ENCODE measurements at places on chromosomes 5 and 9.
A peak's percentile ranks its signal among the peaks of the same experiment; 100 is the strongest.

- DNase-seq, result no peak
- no peaks in the 10 kb centered on the region for H3K36me3 ChIP-seq
- no peak overlapping the region for H3K4me3 ChIP-seq
- H3K27me3 ChIP-seq, result no peaks in the 10 kb centered on the region
Observed at GRCh38 chr9:132014218-132014805, 65.4 kb downstream of the MED27 start.

- no peak for DNase-seq
- H3K27me3 ChIP-seq, result no peaks in the 10 kb centered on the region
- no peaks in the 10 kb centered on the region for H3K36me3 ChIP-seq
- no peak overlapping the region for H3K27ac ChIP-seq
Observed at GRCh38 chr9:20472342-20473045, 149.8 kb downstream of the MLLT3 start.

DNA sequence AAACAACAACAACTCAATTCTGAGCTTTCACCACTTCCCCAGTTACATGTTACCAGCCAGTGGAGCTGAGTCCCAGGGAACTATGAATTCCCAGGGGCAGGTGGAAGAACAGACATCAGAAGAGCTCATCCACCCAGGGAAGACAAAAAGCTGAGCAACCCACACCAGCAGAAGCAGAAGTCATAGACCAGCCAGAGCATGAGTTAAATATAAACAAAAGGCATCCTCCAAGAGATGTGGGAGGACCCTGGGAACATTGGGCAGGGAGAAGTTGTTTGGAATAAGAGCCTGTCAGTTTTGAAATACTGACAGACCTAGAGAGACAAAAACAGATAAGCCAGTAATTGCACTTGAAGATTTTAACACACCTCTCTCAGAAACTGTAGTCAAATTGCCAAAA is 102.3 kb upstream of the LMX1B start:
- H3K36me3 ChIP-seq, result no peaks in the 10 kb centered on the region
- H3K4me1 ChIP-seq, result peaks cover 8% of the 10 kb centered on the region
- no peak overlapping the region for H3K4me3 ChIP-seq
- no peak overlapping the region for H3K27ac ChIP-seq
- no peak for DNase-seq

GRCh38 chr5:138468133-138468965 is 3.1 kb downstream of the EGR1 start:
- peaks cover 15% of the 10 kb centered on the region for H3K36me3 ChIP-seq
- H3K27ac ChIP-seq, result no peak overlapping the region
- H3K4me3 ChIP-seq, result peak overlapping the region; percentile 48
- H3K4me1 ChIP-seq, result peaks cover 16% of the 10 kb centered on the region
- no peaks in the 10 kb centered on the region for H3K27me3 ChIP-seq

GRCh38 chr5:61327760-61328753 is 4.0 kb upstream of the ZSWIM6 start:
- no peaks in the 10 kb centered on the region for H3K36me3 ChIP-seq
- H3K4me3 ChIP-seq, result no peak overlapping the region
- no peak for DNase-seq
- no peak overlapping the region for H3K27ac ChIP-seq

- no peaks in the 10 kb centered on the region for H3K4me1 ChIP-seq
- H3K27me3 ChIP-seq, result no peaks in the 10 kb centered on the region
- no peak overlapping the region for H3K27ac ChIP-seq
- H3K4me3 ChIP-seq, result no peak overlapping the region
- DNase-seq, result no peak
Observed at GRCh38 chr5:56244627-56245026, 11.5 kb upstream of the ANKRD55 start.

GRCh38 chr9:137294681-137295237 is 7.3 kb downstream of the NRARP start:
- peak; percentile 41 for DNase-seq
- H3K27me3 ChIP-seq, result no peaks in the 10 kb centered on the region
- H3K27ac ChIP-seq, result no peak overlapping the region
- no peak overlapping the region for H3K4me3 ChIP-seq
- no peaks in the 10 kb centered on the region for H3K36me3 ChIP-seq

- H3K27me3 ChIP-seq, result no peaks in the 10 kb centered on the region
- DNase-seq, result no peak
- H3K4me1 ChIP-seq, result no peaks in the 10 kb centered on the region
- no peak overlapping the region for H3K4me3 ChIP-seq
- H3K36me3 ChIP-seq, result no peaks in the 10 kb centered on the region
Observed at GRCh38 chr5:38191693-38192092, 66.7 kb upstream of the EGFLAM start.

DNA sequence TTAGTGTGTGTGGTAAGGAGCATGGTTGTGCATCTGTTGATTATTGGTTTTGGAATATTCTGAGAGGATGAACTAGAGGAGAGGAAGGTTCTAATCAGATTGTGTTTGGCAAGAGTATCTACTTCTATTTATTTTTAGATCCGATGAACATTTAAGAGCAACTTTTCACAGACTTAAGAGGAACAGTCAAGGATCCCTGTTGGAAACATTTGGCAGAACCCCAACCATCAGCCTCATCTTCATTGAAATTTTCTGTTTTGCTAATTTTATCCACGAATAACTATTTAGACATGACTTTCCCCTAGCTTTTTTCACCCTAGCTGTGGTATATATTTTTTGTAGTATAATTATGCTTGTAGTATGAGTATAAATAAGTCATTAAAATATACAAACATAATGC is 868.5 kb downstream of the MAT2B start:
- DNase-seq, result peak; percentile 19
- H3K27me3 ChIP-seq, result no peaks in the 10 kb centered on the region
- no peak overlapping the region for H3K27ac ChIP-seq
- H3K4me1 ChIP-seq, result peaks cover 6% of the 10 kb centered on the region

DNA sequence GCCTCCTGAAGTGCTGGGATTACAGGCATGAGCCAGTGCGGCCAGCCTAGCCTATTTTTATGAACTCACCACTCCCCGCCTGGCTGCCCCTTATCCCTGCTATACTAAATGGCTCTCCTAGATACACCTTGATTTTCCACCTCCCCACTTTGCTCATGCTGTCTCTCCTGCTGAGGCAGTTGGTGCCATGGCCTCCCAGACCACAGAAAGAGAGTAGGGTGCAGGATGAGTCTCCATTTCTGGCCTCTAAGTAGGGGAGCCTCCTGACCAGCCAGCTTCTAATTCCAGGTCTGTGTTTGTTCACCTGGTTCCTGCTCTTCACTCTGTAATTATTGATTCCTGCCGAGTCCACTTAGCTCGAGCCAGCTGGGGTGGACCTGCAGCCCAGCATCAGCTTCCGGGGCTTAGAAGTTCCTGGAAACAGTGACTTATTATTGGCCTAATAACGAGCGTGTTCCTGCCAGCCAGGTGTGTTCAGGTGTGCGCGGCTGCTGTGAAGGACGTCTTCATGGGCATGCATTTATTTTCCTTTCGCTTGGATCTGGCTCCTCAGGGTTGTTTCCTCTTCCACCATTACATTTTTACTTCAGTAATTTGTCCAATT is 34.0 kb downstream of the ZNF618 start:
- H3K4me1 ChIP-seq, result peaks cover 28% of the 10 kb centered on the region
- no peaks in the 10 kb centered on the region for H3K36me3 ChIP-seq
- no peak overlapping the region for H3K4me3 ChIP-seq
- no peak for DNase-seq
- no peaks in the 10 kb centered on the region for H3K27me3 ChIP-seq

- no peak overlapping the region for H3K27ac ChIP-seq
- no peak overlapping the region for H3K4me3 ChIP-seq
- no peak for DNase-seq
- no peaks in the 10 kb centered on the region for H3K27me3 ChIP-seq
Observed at GRCh38 chr9:32334916-32335895, 49.2 kb upstream of the ACO1 start.

GRCh38 chr5:137636099-137636498 is 99.8 kb downstream of the KLHL3 start:
- no peak overlapping the region for H3K4me3 ChIP-seq
- no peak for DNase-seq
- H3K36me3 ChIP-seq, result no peaks in the 10 kb centered on the region
- H3K27me3 ChIP-seq, result no peaks in the 10 kb centered on the region

- no peak overlapping the region for H3K27ac ChIP-seq
- DNase-seq, result no peak
- H3K4me1 ChIP-seq, result no peaks in the 10 kb centered on the region
- no peaks in the 10 kb centered on the region for H3K36me3 ChIP-seq
- H3K27me3 ChIP-seq, result no peaks in the 10 kb centered on the region
Observed at GRCh38 chr5:123647066-123647465, 135.1 kb downstream of the CSNK1G3 start.

GRCh38 chr9:34510497-34511468 is 12.0 kb downstream of the ENHO start:
- H3K36me3 ChIP-seq, result no peaks in the 10 kb centered on the region
- no peaks in the 10 kb centered on the region for H3K27me3 ChIP-seq
- no peaks in the 10 kb centered on the region for H3K4me1 ChIP-seq
- H3K4me3 ChIP-seq, result no peak overlapping the region
- DNase-seq, result no peak

DNA sequence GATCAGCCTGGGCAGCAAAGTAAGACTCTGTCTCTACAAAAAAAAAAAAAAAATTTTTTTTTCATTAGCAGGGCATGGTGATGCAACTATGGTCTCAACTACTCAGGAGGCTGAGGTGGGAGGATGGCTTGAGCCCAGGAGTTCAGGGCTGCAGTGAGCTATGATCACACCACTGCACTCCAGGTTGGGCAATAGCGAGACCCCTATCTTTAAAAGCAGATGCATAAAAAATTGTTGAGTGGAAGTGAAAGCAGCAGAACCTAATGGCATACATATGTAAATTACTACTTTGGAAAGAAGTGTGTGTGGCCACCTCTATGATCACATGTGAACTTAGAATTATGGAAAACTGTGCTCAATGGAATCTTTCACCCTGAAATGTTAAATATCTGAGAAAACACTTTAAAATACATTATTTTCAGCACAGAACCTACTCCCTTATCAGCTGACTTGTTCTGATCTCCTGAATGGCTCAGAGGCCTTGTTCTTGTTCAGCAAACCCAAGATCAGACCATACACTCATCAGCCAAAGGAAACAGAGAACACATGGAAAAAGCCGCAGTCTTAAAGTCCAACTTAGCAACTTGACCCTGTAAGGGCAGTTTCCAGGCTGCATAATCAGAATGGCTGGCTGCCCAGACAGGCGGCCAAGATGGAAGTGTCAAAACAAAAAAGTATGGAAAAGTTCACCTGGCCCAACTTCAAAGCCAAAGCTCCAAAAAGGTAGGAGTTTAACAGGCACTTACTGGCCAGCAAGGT is 56.5 kb downstream of the SIL1 start:
- peak overlapping the region; percentile 66 for H3K27ac ChIP-seq
- H3K27me3 ChIP-seq, result no peaks in the 10 kb centered on the region
- H3K4me1 ChIP-seq, result peaks cover 61% of the 10 kb centered on the region
- H3K36me3 ChIP-seq, result no peaks in the 10 kb centered on the region
- no peak overlapping the region for H3K4me3 ChIP-seq
- DNase-seq, result peak; percentile 89

DNA sequence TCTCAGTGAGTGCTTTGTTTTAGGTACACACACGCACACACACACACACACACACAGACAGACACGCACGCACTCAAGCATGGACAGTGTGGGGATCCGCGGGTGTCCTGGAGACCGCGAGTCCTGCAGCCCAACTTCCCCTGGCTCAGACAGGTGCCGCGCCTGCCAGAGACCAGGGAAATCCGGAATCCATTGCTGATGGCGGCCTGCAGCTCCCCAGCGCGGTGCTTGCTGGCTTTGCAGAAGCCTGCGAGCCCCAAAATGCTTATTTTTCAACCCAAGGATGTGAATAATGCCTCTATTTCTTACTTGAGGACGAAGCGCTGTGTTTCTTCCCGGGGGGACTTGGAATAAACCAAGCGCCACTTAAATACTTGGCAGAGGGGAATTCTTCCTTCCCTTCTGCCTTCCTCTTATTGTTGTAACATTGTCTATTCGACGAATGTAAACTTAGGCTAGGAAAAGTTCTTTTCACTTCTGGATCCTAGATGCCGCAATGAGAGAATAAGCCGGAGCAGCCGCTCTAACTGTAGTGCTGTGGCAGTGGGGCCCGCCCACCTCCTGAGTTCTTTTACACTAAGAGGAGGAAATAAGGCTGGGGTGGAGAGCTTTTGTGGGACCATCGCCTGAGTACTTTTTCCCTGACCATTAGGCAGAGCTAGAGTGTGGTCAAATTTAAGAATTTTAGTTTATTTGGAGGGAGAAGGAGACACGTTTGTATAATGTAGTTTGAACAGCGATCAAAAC is 802 bp downstream of the ITGA2 start:
- H3K36me3 ChIP-seq, result no peaks in the 10 kb centered on the region
- peak overlapping the region; percentile 64 for H3K4me3 ChIP-seq
- no peak overlapping the region for H3K27ac ChIP-seq
- DNase-seq, result peak; percentile 56
- H3K27me3 ChIP-seq, result no peaks in the 10 kb centered on the region

DNA sequence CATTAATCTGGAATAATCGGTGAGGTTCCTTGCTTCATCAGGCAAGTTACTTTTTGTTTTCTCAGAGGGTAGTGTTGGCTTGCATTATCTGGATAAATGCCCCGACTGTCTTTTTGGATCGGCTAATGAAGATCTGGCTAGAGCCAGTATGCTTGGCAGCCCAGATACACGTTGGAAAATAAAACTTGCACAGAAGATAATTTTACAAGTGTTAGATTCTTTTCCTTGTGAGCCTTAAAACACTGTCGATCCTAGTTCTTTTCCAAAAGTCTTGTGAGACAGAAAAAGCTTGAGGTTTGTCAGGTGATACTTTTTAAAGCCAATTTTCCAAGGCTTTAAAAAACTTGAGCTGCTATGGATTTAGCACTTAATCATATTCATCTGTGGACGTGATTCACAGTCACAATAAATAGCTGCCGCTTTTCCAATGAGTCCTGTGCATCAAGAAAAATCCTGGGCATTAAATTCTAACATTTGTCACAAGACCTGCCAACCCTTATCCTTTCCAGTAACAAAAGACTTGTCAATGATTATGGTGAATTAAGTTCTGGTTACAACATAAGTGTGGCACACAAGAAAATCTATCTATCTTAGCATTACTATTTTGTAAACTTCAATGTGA is 68.5 kb downstream of the PRLR start:
- H3K4me3 ChIP-seq, result no peak overlapping the region
- H3K4me1 ChIP-seq, result peaks cover 44% of the 10 kb centered on the region
- DNase-seq, result peak; percentile 30
- H3K36me3 ChIP-seq, result no peaks in the 10 kb centered on the region
- no peaks in the 10 kb centered on the region for H3K27me3 ChIP-seq

GRCh38 chr9:38035873-38036272 is 33.2 kb downstream of the SHB start:
- no peaks in the 10 kb centered on the region for H3K27me3 ChIP-seq
- DNase-seq, result no peak
- H3K4me1 ChIP-seq, result peaks cover 26% of the 10 kb centered on the region
- no peaks in the 10 kb centered on the region for H3K36me3 ChIP-seq
- no peak overlapping the region for H3K4me3 ChIP-seq

GRCh38 chr5:73286896-73287295 is 113.9 kb downstream of the TMEM174 start:
- no peak for DNase-seq
- no peak overlapping the region for H3K27ac ChIP-seq
- H3K4me3 ChIP-seq, result no peak overlapping the region

All from thyroid gland (tissue), 4 donors.